Activated T-cell treated with anti-CD3 and anti-CD28 coated beads, Interleukin-2, amount 50 U/mL, for 72 hours (primary cell): ENCODE measurements at places on chromosomes 5 and 9.

DNA sequence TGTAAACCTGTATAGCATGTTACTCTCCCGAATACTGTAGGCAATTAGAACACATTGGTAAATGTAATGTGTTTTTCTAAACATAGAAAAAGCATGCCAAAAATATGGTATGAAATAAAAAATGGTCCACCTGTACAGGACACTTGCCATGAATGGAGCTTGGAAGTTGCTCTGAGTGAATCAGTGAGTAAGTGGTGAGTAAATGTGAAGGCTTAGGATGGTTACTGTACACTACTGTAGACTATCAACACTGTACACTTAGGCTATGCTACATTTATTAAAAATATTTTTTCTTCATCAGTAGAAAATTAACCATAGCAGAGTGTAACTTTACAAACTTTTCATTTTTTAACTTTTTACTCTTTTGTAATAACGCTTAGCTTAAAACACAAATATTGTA is 41.9 kb downstream of the INSYN2B start:
- H3K4me3 ChIP-seq: no peak overlapping the region
- no peaks in the 10 kb centered on the region for H3K27me3 ChIP-seq
- peaks cover 21% of the 10 kb centered on the region for H3K4me1 ChIP-seq
- H3K27ac ChIP-seq: no peak overlapping the region
- no peak for DNase-seq
- H3K36me3 ChIP-seq: peaks cover 3% of the 10 kb centered on the region

DNA sequence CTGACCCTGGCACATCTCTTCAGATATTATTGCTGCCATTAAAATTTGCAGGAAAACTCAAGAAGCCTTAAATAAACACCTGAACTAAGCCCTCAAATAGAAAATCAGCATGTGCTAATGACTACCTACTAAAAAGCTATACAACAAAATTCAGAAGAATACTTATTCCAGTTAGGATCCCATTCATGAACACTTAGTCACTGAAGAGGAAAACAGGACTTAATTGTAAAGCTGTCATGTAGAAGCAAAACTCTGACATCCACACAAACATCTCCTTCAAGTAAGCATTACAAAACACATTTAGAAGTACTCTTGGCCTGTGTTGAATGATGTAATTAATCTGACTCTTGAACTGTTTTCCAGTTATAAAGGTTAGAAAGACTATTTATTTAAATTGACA is 19.9 kb downstream of the ELL2 start:
- no peaks in the 10 kb centered on the region for H3K27me3 ChIP-seq
- H3K4me3 ChIP-seq: no peak overlapping the region
- DNase-seq: no peak
- H3K4me1 ChIP-seq: peaks cover 37% of the 10 kb centered on the region
- no peak overlapping the region for H3K27ac ChIP-seq

DNA sequence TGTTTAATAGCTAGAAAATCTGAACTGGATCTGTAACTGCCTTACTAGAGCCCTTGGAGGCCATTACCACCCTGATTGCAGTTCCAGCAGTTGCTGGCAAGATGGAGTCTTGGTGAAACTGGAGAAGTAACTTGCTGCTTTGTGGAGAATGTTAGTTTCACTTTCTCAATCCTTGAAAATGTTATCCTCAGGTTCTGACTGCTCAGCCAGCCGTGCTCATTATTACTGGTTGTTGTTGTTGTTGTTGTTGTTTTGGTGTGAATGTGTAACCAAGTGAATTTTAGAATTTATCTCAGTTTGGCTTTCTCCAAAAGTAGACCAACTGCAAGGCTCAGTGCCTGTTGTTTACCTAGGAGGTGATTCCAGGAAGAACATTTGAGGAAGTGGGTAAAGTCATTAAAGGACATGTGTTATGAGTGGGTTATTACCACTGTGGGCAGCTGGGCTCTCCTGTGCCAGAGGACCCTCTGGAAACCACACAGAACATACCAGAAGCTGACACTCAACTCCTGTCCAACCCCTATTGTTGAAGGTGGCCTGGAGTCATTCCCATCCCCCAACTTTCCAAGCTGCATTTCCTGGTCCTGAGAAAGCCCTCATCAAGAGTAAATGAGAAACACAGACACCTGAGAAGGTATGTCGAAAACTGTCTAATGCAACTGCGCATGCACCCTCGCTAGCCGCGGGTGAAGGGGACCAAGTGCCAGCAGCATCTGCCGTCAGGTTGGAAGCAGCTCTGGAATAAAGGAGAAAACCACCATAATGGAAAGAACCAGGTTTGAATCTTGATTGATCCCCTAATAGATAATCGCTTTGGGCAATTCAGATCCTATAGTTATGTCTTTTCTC is 111.6 kb downstream of the CMYA5 start:
- no peaks in the 10 kb centered on the region for H3K36me3 ChIP-seq
- peak overlapping the region; percentile 10 for H3K27ac ChIP-seq
- peaks cover 6% of the 10 kb centered on the region for H3K27me3 ChIP-seq
- H3K4me3 ChIP-seq: peak overlapping the region; percentile 25
- peaks cover 6% of the 10 kb centered on the region for H3K4me1 ChIP-seq

DNA sequence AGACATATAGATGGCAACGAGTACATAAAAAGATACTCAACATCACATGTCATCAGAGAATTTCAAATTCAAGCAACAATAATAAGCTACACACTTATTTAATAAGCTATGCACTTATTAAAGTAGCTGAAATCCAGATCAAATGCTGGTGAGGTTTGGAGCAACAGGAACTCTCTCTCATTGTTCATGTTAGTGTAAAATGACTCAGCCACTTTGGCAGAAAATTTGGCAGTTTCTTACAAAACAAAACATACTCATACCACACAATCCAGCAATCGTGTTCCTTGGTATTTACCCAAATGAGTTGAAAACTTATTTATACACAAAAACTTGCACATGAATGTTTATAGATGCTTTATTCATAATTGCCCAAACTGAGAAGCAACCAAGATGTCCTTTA is 131.5 kb upstream of the NFIL3 start:
- H3K27me3 ChIP-seq: peaks cover 17% of the 10 kb centered on the region
- no peak for DNase-seq
- H3K27ac ChIP-seq: no peak overlapping the region
- H3K4me3 ChIP-seq: no peak overlapping the region
- no peaks in the 10 kb centered on the region for H3K4me1 ChIP-seq
- H3K36me3 ChIP-seq: no peaks in the 10 kb centered on the region

DNA sequence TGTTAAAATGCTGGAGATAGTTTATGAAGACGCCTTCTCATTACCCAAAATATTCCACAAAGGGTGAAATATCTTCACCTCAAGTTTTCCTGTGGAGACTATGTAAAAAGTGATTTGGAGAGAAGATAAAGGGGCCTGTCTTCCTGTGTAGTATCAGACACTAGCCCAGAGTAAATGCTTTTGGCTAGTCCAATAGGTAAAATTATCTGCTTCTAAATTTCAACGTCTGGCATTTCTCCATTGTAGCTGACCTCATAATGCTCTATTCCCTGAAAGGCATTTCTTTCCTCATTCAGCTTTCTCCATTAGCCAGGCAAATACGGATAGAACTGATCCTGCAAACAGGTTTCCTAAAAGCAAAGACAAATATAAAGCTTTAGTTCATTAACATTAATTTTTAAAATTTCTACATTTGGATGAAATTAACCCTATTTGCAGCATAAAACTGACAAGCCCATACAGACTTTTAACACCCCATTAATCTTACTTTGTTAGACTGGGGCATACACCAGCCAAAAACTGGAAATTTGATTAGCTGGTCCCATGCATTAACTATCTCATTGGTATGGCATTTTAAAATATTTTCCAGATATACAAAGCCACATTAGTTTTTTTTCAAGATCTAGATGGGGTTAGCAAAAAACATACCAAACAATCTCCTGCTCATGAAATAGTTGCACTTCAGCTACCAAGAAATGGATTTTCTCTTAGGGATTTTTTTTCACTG is 548.8 kb downstream of the EFNA5 start:
- H3K36me3 ChIP-seq: no peaks in the 10 kb centered on the region
- H3K27me3 ChIP-seq: no peaks in the 10 kb centered on the region
- no peak for DNase-seq
- H3K4me1 ChIP-seq: no peaks in the 10 kb centered on the region
- H3K4me3 ChIP-seq: no peak overlapping the region

DNA sequence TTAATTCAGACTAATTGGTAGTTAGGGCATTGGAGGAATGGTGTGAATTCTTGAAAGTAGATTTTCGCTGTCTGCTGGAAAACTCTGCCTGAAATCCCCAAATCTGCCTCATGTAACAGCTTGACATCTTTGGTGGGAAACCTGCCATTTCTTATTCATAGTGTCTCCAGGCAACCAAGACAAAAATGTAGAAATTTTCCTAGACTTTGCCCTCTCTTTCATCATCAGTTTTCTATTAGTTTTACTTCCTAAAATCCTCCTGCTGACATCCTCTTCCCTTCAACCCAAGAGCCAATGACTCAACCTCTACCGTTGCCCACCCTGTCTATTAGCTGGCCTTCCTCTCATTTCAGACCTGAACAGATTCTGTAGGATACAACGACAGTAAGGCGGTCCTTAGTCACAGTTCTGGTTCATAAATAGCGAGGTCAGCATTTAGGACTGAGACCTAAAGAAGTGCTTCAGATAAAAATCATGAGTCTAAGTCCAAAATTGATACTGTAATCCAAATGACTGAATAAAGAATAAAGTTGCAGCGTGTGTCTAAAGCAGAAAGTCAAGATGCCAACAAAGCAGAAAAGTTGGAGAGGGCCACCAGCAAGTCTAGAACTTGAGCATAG is 133.9 kb downstream of the MUSK start:
- H3K36me3 ChIP-seq: no peaks in the 10 kb centered on the region
- no peaks in the 10 kb centered on the region for H3K4me1 ChIP-seq
- H3K27ac ChIP-seq: no peak overlapping the region
- no peak overlapping the region for H3K4me3 ChIP-seq

- H3K36me3 ChIP-seq: peaks cover 52% of the 10 kb centered on the region
- peaks cover 57% of the 10 kb centered on the region for H3K4me1 ChIP-seq
- peak; percentile 35 for DNase-seq
- H3K27ac ChIP-seq: peak overlapping the region; percentile 38
- no peaks in the 10 kb centered on the region for H3K27me3 ChIP-seq
Measured at GRCh38 chr9:132350861-132351315, 3.9 kb downstream of the SETX start.

GRCh38 chr5:43533646-43534045 is 18.7 kb upstream of the C5orf34 start:
- H3K4me3 ChIP-seq: no peak overlapping the region
- peaks cover 14% of the 10 kb centered on the region for H3K4me1 ChIP-seq
- DNase-seq: no peak
- no peaks in the 10 kb centered on the region for H3K27me3 ChIP-seq

GRCh38 chr5:74206579-74207550 is 433.7 kb downstream of the ENC1 start:
- H3K36me3 ChIP-seq: no peaks in the 10 kb centered on the region
- H3K4me1 ChIP-seq: peaks cover 2% of the 10 kb centered on the region
- H3K27me3 ChIP-seq: peaks cover 26% of the 10 kb centered on the region
- DNase-seq: no peak

GRCh38 chr5:150443242-150444075 is 6.1 kb downstream of the RPS14 start:
- H3K27ac ChIP-seq: no peak overlapping the region
- no peak for DNase-seq
- no peaks in the 10 kb centered on the region for H3K27me3 ChIP-seq
- peaks cover 26% of the 10 kb centered on the region for H3K4me1 ChIP-seq

- H3K4me3 ChIP-seq: no peak overlapping the region
- H3K36me3 ChIP-seq: no peaks in the 10 kb centered on the region
- no peak for DNase-seq
- peaks cover 18% of the 10 kb centered on the region for H3K27me3 ChIP-seq
- no peaks in the 10 kb centered on the region for H3K4me1 ChIP-seq
Measured at GRCh38 chr5:133469846-133470245, 142.5 kb downstream of the FSTL4 start.

DNA sequence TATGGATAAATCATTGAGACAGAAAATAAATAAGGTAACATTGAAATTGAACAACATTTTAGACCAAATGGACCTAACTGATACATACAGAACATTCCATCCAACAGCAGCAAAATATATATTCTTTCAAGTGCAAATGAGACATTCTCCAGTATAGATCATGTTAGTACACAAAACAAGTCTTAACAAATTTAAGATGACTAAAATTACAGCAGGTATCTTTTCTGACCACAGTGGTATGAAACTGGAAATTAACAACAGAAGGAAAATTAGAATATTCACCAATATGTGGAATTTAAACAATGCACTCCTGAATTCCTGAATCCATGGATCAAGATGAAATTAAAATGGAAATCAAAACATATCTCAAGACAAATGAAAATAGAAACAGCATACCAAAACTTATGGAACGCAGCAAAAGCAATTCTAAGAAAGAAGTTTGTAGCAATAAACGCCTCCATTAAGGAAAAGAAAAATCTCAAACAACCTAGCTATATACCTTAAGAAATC is 115.6 kb downstream of the ADAMTS12 start:
- no peaks in the 10 kb centered on the region for H3K4me1 ChIP-seq
- peaks cover 3% of the 10 kb centered on the region for H3K36me3 ChIP-seq
- no peaks in the 10 kb centered on the region for H3K27me3 ChIP-seq
- no peak for DNase-seq
- no peak overlapping the region for H3K27ac ChIP-seq

DNA sequence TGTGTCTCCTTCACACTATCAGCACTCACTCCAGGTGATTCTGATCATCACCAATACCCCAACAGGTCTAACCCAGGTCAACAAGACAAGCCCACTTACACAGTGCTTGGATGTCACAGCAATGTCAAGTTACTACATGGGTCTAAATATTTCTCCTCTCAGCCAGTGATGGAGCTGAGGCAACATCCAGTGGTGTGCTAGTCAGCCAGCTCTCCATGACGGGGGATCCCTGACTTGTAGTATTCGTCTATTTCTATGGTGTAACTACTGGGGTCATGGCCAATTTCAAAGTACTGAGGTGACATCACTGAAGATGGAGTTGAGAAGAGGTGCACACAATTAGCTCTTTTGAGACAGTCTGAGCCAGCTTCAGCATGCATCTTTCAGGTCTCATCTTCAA is 31.1 kb downstream of the ADRB2 start:
- no peak overlapping the region for H3K4me3 ChIP-seq
- peaks cover 1% of the 10 kb centered on the region for H3K36me3 ChIP-seq
- DNase-seq: no peak
- no peak overlapping the region for H3K27ac ChIP-seq
- H3K4me1 ChIP-seq: peaks cover 14% of the 10 kb centered on the region
- H3K27me3 ChIP-seq: peaks cover 13% of the 10 kb centered on the region

DNA sequence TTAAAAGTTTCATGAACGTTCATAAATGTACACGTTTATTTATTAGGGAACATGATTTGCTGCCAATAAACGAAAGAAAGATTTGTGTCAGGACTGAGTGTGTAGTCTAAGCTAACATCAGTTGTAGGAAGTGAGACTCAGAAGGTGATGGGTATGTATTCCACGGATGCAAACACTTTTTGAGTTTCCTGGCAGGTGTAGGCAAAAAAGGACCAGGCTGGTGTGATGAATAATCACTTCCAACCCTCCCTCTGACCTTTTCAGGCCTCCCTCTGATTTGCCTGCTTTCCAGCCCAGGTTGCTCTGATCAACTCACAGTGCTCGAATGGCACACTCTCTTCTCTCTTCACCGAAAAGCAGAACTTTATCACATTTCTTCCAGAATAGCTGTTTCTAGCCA is 51.8 kb downstream of the BASP1 start:
- no peak overlapping the region for H3K4me3 ChIP-seq
- H3K4me1 ChIP-seq: no peaks in the 10 kb centered on the region
